ENCODE measurements at places on chromosomes 7 and 10.

DNA sequence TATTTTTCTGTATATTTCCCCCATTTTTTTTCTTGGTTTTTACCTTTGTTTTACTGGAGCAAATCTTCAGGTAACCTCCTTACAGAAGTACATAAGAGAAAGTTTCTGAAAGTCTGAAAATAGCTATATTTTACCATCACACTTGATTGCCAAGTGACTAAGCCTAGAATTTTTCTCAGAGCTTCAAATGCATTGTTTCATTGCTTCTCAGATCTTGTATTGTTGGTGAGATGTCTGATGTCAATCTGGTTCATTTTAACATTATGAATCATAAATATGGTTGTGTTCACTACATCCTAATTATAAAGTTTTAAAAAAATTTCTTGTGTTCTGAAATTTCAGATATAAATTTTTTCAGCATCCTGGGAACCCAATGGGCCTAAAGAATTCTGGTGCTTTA lies 228.2 kb downstream of the AHR start:
- no peak for DNase-seq

DNA sequence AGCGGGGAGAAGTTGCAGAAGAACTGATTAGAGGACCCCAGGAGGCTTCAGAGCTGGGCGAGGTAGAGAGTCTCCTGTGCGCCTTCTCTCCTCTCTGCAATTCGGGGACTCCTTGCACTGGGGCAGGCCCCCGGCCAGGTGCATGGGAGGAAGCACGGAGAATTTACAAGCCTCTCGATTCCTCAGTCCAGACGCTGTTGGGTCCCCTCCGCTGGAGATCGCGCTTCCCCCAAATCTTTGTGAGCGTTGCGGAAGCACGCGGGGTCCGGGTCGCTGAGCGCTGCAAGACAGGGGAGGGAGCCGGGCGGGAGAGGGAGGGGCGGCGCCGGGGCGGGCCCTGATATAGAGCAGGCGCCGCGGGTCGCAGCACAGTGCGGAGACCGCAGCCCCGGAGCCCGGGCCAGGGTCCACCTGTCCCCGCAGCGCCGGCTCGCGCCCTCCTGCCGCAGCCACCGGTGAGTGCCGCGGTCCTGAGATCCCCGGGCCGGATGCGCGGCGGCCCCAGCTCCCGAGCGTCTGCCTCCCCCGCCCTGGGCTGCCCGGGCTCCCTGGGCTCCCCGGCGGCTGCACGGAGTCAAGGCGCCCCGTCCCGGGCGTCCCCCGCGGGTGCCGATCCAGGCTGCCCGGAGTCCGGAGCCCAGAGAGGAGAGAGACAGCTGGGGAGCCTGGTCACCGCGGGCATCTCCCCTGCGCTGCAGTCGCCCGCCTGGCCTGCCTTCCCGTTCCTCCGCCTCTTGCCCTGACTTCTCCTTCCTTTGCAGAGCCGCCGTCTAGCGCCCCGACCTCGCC lies at the start of gene PLAU:
TSS of gene PLAU (plus strand) at position 369 of the 789 bp plus-strand sequence. CDS start 424 bp downstream, outside the sequence.
- no peak for DNase-seq

DNA sequence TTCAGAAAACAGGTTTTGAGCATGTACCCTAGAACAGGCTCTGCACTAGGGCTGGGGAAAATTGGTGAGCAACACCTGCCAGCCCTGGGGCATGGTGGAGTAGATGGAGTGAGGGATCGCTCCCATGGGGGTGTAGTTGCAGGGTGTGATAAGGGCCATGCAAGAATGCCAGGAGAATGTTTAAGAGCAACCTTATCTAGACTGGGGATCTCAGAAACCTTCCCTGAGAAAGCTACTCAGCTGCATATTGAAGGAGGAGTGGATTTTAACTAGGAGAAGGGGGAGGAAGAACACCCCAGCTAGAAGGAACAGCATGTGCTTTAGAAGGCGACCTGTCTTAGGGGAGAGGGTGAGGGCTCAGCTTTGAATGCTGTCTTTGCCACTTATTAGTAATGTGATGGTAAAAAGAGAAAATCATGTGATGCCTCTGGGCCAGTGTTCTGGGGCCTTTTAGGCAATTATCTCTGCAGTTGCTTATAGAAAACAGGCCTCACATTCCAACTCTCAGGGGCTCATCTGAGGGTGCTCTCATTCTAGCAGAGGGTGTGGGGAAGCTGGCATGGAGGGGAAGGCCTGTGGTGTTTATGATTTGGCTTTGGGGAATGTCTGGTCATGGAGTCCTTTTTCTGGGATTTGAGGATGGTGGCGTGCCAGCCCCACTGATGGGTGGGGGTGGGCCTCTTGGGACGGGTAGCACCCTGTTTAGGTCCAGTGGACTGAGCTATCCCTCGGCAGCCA lies 225.4 kb downstream of the BMPER start:
- no peak for DNase-seq

DNA sequence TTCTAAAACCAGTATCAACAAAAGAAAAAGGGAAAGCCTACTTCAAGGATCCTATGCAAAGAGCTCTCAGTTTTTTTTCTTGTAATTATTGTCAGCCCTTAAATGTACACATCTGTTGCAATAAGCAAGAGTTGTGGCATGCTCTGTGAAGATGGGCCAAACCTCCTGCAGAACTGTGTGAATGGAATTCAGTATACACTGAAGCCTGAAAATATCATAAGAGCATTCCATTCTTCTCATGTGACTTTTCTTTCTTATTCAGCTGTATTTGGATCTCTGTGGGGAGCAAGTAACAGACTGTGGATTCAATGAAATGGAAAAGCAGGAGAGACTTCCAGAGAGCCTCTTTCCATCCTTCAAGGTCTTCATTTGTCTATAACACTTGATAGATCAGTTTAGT lies 130.7 kb downstream of the SAMD9 start:
- DNase-seq: no peak

- no peak for DNase-seq
These were observed 629.8 kb downstream of the KCNMA1 start for GRCh38 chr10:77007834-77008233.

DNA sequence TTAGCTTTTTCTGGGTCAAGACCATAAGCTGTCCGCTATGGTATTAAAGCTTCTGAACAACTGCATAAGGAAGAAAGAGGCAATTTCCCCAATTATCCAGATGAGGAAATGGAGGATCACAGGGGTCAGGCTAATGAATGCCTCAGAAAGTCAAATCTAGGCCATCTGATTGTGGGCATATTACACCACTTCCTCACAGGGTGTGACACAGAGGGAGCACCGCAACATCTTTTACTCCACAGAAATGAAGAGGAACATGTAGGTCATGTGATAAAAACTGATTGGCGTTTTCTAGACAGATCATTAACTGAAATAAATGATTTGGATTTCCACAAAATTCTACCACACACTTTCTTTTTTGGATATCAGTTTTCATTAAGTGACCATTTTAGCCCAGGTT lies 384.4 kb downstream of the PARD3 start:
- DNase-seq: no peak

DNA sequence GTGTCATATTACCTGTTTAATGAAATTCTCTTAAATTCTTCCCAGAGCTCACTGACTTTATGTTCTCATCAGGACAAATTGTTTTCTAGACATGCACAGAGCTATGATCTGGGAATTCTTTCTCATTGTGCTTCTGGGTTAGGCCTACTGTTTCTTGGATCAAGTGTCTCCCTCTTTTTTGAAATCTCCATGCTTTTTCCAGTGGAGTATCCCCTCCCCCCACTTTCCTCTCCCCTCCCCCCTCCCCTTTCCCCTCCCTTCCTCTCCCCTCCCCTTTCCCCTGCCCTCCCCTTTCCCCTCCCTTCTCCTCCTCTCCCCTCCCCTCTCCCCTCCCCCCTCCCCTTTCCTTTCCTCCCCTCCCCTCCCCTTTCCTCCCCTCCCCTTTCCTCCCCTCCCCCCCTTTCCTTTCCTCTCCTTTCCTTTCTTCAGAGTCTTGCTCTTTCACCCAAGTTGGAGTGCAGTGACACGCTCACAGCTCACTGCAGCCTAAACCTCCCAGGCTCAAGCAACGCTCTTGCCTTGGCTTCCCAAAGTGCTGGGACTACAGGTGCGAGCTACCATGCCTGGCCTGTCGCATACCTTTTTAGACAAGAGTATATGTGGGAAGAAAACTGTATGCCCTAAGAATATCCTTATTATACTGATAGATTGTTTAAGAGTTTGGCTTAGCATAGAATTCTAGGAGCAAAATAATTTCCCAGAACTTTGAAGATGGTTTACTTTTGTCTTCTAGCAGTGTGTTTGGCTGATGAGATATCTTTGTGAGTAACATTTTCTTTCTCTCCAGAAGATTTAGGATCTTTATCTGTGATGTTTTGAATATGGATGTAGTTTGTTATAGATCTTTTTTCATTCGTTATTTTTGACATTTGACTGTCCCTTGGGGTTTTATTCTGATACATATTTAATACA lies 2.5 kb downstream of the DYNC2I1 start:
- DNase-seq: no peak

DNA sequence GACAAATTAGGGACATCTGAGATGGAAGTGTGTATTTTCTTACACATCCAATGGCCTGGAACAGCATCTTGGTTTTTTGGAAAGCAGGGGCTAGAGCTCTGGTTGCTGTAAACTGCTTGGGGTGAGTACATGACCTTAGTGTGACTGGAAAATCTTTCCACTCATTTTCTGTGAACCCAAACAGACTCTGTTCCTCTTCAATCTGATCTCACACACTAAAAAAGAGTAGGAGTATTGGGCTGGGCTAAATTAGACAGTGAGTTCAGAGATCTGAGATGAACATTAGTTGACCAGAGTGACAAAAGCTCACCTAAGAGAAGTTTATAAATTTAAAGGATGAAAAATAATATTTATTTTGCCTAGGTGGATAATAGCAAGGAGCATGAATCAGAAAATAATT lies 59.2 kb downstream of the OR13A1 start:
- no peak for DNase-seq

GRCh38 chr7:36315309-36315944 lies 74.2 kb upstream of the ANLN start:
- DNase-seq: no peak

DNA sequence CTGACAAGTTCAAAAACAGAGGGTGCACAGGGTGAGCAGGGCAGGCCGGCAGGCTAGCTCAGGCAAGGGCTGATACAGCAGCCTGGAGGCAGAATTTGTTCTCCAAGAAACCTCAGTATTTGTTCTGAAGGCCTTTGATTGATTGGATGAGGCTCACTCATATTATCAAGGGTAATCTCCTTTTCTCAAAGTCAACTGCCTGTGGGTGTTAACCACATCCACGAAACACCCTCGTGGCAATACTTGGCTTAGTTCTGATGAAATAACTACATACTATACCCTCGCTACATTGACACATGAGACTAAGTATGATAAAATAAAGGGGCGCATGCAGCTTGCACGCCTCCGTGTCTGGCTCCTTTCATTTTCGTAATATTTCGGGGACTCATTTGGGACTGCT lies 4.4 kb upstream of the PPP2R2D start:
- no peak for DNase-seq

GRCh38 chr10:63819753-63820329 lies 298.6 kb downstream of the REEP3 start:
- DNase-seq: no peak

DNA sequence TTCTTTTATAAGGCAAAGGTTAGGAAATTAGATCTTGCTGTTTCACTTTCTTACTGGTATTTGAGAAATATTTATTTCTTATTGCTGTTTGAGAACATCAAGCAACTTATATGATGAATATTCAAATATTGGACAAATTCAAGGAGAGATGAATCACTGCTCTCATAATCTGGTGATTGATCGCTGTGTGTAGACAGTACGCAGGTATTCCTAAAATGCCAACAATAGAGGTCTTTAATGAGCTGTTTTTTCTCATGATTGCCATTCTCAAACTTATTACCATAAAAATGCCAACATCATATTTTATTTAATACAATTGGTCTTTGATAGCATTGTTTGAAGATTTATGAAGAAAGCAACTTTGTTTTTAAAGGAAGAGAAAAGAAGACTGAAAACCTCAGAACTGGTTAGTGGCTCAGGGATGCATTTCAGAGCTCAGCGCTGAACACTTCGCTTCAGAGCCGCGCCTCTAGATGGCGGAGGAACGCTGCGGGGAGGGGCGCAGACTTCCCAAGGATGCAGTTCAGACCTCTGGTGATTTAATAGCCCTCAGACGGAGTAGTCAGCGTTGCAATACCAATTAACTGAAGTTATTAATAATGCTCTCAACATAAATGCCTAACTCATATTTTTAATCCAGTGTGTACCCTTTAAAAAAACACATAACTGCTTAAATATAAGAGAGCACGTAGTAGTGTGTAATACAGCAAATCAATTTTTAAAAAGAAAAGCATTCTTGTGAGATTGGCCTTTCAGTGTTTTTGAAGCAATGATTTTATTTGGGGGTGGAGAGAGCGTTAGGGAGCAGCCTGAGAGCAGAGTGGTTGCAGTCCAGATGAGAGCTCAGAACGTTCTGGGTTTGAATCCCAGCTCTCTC lies 38.5 kb upstream of the STEAP4 start:
- DNase-seq: no peak

- no peak for DNase-seq
These were observed 384.2 kb upstream of the LRGUK start for GRCh38 chr7:133742709-133743538.

GRCh38 chr10:17905491-17905890 lies 46.2 kb upstream of the SLC39A12 start:
- DNase-seq: no peak

GRCh38 chr10:129041916-129042315 lies 425.1 kb upstream of the MGMT start:
- no peak for DNase-seq

GRCh38 chr7:119197877-119198527 lies 973.5 kb downstream of the ANKRD7 start:
- DNase-seq: no peak

DNA sequence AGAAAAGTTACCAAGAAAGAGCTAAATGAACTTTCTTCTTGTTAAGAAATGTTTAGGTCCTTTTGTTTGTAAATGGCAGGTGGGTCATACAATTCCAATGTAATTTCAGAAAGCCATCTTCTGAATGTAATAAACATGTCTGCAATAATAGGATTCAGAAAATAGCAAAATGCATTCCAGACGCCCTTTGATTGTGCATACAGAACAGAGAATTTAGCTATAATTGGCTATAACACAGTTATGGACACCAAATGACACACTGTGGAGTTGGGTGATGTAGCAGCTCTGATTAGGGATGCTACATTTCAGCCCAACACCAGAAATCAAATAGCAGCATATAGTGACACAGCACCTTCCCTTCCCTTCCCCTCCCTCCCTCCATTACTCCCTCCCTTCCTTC lies 240.8 kb downstream of the SNX10 start:
- no peak for DNase-seq

DNA sequence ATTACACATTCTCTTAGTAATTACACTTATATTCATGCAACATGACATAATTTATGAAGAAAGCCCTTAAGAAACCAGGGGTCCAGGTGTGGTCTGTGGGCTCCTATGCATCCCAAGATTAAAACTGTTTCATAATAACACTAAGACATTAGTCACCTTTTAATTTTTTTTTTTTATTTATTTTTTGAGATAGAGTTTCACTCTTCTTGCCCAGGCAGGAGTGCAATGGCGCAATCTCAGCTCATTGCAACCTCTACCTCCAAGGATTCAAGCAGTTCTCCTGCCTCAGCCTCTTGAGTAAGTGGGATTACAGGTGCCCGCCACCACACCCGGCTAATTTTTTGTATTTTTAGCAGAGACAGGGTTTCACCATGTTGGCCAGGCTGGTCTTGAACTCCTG lies 12.5 kb downstream of the GDI2 start:
- no peak for DNase-seq

- DNase-seq: no peak
These were observed 52.2 kb downstream of the FIGNL1 start for GRCh38 chr7:50397971-50398324.

Measured in stimulated activated CD8-positive, alpha-beta memory T cell treated with anti-CD3 and anti-CD28 coated beads, Interleukin-4, amount 100 ng/mL, for 4 hours (primary cell).